ENCODE measurements at places on chromosomes 1 and 21. TPM values are rescaled to one million over a fixed set of nuclear protein-coding genes. Genes with fewer than 3 reads are reported as not detected.

GRCh38 chr1:207026104-207026534, 6.4 kb downstream of the C1orf116 start:
- DNase-seq, result peak; percentile 80

LPAR3 gene
- 3.9 TPM for total RNA-seq

- DNase-seq, result no peak
Measured at GRCh38 chr21:35614396-35614921, 445.9 kb downstream of the SETD4 start.

DNA sequence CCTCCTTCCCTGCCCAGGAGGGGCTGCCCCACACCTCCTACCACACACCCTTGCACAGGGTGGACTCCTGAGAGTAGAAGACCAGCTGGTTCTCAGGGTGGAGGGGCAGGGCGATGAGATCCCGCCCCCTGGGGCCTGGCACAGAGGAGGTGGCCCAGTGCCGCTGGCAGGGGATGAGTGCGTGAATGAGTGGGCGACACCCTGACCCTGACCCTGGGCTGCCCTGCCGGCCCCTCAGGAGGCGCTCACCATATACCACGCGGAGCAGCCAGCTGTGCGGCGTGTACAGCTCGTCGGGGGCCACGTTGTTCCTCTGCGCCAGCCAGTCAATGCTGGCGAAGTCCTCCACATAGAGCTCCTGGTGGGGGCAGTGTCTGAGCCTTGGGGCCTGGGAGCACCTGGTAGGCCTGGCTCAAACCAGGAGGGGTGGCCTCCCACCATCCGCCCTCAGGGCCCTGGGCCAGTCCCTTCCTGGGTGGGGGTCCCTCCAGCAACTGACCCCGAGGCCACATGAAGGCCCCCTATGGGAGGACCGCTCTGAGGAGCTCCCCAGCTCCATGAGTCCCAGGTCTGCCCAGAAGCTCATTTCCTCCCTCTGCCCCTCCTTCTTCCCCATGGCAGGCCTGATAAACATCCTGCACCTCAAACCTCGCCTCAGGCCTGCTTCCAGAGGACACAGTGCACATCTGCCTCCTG, 13.0 kb downstream of the LSS start:
- DNase-seq, result no peak

TCHHL1 gene
- total RNA-seq, result 6.5 TPM

DNA sequence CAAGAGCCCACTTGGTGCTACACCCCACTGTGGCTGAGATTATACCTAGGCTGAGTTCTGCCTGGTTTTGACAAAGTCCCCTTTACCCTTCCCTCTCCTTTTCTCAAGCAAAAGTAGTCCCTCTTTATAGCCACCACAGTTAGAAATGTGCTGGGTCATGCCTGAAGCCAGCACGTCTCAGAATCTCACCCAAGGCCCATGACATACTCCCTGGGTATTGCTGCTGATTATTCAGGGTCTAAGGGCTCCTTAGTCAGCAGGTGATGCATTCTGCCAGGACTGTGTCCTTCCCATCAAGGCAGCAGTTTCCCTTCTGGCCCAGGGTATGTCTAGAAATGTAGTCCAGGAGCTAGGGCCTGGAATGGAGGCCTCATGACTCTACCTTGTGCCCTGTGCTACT, 67.3 kb upstream of the COX20 start:
- DNase-seq, result no peak

DNA sequence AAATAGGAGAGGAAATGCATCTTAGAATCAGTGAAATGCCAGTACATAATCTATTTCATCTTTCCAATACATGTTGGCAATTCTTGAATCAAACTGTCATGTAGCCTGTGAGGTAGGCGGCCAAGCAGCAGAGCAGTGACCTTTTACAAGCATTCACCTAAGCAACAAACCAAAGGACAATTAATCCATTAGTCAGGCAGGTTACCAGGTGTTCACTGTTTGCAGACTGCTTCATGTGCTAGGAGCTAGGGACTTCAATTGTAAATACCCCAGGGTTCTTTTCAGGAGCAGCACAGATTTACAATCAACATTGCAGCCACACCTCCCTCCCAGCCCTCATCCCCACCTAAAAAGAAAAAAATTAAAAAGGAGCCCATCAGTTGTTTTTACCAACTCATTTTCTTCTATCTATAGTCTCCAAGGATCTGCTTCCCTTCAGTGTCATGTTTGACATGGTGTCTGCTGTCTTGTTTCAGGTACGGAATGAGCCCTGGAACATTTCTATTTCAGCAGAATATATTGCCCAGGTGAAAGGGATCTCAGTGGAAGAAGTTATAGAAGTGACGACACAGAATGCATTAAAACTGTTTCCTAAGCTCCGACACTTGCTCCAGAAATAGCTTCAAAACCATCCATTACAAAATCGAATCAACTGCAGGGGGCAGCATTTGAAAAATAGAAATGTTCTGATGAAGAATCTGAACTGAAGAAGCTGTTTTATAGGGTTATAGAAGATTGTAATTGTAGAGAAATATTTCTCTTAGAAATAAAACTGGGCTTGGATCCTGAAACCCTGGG, 23.0 kb downstream of the TATDN3 start:
- peak; percentile 79 for DNase-seq

GRCh38 chr21:46189959-46190490, 5.8 kb upstream of the SPATC1L start:
- DNase-seq, result no peak

- DNase-seq, result no peak
Measured at GRCh38 chr1:125085720-125086591, 3901.2 kb downstream of the SRGAP2C start.

SPRR5 gene
- total RNA-seq, result not detected

GRCh38 chr1:210730023-210730422, 401.3 kb downstream of the HHAT start:
- no peak for DNase-seq

HSD3B2 gene
- total RNA-seq, result 2.9 TPM

DNA sequence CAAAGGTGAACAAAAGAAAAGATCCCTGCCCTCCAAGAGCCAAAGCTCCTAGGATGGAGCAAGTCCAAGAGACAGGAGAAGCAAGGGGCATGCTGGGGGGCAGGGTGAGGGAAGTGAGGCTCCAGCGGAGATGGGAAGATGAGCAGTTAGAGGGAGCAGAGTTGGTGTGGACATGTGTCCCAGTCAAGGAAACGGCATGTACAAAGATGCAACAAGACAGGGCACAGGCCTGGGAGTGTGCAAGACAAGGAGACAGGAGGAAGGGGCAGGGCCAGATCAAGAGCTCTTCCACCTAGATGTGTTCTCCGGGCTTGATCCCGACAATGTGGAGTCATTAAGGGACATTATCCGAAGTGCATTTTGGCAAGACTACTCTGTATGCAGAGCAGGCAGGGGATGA, 82.1 kb downstream of the CAPZB start:
- DNase-seq, result no peak

DNA sequence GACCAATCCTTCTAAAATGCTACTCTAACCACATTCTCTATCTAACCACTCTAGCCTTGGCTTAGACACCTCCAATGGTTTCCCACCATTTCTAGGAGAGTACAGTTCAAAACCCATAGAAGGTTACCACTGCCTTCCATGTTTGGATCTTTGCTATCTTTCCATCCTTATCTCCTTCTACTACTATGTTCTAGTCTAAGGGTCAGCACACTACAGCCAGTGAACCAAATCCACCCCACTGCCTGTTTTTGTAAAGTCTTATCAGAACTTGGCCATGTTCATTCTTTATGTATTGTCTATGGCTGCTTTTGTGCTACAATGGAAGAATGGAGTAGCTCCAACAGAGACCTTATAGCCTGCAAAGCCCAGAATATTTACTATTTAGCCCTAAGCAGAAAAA, 6.2 kb downstream of the MTF1 start:
- no peak for DNase-seq

- DNase-seq, result no peak
Measured at GRCh38 chr1:205921570-205921909, 21.7 kb downstream of the SLC26A9 start.

SLAMF8 gene
- 4.3 TPM for total RNA-seq

GRCh38 chr1:65963156-65963888, 170.6 kb downstream of the PDE4B start:
- DNase-seq, result no peak

CRP gene
- 0.48 TPM for total RNA-seq

AKIRIN1 gene
- total RNA-seq, result 52.7 TPM

RAB3B gene
- total RNA-seq, result 2.4 TPM

DNA sequence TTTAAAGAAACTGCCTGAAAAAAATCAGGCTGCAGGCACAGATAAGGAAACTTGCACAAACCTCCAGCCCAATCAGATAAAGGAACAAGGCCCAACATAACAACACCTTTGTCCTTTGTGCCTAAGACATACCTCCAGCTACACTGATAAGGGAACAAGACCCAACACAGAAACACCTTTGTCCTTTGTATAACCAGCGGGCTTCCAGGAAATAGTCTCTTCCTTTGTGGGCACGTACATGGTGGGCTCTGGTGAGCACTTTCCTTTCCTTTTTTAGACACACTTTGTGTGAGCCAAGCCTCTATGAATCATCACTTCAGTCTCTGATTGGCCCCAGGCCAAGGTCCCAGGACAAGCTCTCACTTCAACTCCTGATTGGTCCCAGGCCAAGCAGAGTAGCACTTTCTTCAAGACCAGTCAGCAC, 23.6 kb downstream of the ZNF670 start:
- DNase-seq, result no peak

GBP5 gene
- 3.9 TPM for total RNA-seq

- DNase-seq, result no peak
Measured at GRCh38 chr21:45109831-45110492, 35.6 kb downstream of the ADARB1 start.

DNA sequence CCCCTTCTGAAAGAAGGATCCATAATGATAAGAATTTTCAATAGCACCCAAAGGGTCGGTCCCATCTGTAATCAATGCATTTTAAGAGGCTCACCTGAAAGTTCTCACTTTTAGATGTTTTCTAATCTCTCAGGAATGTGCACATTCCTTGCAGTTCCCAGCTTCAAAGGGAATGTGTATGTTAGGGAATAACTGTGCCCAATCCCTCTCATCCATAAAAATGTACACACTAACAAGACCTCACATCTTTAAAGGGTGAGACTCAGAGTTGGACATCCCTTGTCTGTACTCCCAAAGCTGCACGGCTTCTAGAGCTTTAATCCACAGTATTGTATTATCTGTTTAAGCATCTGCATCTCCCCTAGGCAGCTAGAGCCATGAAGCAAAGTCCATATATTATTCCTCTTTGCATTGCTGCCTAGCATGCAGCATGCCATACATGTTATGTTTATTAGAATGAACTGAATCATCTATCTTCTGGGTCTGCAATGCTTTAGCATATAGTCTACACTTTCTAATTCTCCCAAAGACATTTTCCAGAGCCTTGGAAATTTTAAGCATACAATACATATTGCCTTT, 9.3 kb upstream of the CCN1 start:
- peak; percentile 38 for DNase-seq

TIAM1 gene
- 14.0 TPM for total RNA-seq

GRCh38 chr1:182586380-182586779, 2.7 kb downstream of the RNASEL start:
- no peak for DNase-seq

- no peak for DNase-seq
Measured at GRCh38 chr1:77085109-77085508, 134.1 kb downstream of the PIGK start.

DNA sequence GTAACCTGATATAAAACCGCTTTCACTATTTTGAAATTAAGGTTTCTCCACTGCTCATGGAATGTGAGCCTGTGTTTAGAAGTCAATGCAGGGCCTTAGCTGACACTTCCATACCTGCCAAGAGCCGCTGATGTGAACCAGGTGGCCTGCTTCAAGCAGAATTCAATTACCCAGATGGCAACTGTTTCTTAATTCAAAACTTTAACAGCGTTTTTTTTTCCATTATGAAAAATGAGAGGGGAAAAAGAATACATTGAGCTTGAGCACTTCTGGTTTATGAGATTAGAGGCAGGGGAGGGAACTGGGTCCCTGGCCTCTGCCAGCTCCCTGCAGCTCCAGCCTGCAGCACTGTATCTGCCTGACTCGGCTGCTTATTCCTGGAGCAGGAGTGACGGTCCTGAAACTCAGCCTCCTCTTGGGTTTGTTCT, 7.7 kb upstream of the ATP1A1 start:
- DNase-seq, result peak; percentile 65

DNA sequence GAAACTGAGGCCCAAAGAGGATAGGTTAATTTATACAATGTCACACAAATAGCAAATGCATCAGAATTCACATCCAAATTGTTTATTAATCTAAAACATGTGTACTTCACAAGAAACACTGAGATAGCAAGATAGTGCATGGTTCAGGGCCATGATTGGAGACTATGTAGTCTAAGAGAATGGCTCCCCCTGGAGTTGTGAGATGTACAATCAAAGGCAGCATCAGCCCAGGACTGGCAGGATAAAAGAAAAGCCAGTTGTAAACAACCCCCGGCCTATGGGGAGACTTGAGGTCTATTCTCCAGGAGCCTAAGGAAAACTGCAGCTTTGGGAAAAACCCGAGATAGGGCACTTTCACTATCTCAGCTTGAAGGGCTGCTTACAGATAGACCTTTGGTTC, 511.0 kb downstream of the OMA1 start:
- DNase-seq, result no peak

GRCh38 chr1:187977298-187977697, 1148.5 kb downstream of the PLA2G4A start:
- DNase-seq, result no peak

GRCh38 chr1:163744301-163744887, 422.6 kb downstream of the NUF2 start:
- no peak for DNase-seq

DNA sequence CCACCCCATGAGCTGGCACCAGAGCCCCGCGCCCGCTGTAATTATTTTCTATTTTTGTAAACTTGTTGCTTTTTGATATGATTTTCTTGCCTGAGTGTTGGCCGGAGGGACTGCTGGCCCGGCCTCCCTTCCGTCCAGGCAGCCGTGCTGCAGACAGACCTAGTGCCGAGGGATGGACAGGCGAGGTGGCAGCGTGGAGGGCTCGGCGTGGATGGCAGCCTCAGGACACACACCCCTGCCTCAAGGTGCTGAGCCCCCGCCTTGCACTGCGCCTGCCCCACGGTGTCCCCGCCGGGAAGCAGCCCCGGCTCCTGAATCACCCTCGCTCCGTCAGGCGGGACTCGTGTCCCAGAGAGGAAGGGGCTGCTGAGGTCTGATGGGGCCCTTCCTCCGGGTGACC, 19.1 kb downstream of the RNF223 start:
- no peak for DNase-seq

DNA sequence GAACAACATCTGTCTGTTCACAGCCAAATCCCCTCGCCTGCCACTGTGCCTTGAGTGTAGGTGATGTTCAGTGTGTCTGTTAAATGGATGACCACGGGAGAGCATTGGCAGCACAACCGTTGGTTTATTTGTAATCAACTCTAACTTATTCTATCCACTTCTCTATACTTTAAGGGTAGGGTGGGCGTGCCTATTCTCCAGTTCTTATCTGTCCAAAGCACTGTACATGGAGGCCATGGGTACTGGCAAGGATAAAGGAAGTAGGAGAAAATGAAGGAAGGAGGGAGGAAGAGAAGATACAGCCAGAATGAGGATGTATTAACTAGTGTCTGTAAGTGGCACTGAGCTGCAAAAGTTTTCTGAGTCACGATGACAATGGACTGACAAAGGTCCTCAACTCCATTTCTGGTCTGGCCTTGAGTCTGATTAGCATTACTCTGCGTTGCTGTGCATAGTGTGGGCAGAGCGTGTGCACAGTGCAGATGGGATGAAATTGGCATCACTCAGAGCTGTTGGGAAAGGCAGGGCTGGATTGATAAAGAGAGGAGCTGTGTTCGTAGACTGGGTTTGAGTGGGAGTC, 7.1 kb downstream of the RHOU start:
- no peak for DNase-seq

GRCh38 chr1:16174886-16175598, 19.2 kb upstream of the EPHA2 start:
- peak; percentile 69 for DNase-seq

GRCh38 chr1:62436039-62436465, 797 bp upstream of the USP1 start:
- no peak for DNase-seq

- no peak for DNase-seq
Measured at GRCh38 chr1:173276922-173277800, 70.0 kb upstream of the TNFSF4 start.

Data from umbilical cord (tissue), 2 donors.